ENCODE measurements at places on chromosomes 2 and 18. TPM values are rescaled to one million over a fixed set of nuclear protein-coding genes. Genes with fewer than 3 reads are reported as not detected.

DNA sequence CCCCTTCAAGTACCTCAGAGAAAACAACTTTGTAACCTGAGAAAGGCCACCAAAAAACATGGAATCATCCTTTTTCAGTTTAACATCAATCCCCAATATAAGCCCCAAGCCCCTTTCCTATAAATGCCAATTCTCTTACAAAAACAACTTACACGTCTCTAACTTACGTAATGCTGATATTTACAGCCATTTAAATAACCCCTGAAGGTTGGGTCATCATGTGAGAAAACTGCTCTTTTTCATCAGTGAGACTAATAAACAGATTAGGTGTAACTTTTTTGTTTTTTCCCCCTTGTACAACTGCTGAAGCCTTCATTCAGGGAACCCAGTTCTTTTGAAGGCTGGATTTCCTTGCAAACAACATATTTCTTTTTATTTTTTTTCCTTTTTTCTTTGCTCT lies 3.7 kb downstream of the FASTKD1 start:
- no peak for DNase-seq

DNA sequence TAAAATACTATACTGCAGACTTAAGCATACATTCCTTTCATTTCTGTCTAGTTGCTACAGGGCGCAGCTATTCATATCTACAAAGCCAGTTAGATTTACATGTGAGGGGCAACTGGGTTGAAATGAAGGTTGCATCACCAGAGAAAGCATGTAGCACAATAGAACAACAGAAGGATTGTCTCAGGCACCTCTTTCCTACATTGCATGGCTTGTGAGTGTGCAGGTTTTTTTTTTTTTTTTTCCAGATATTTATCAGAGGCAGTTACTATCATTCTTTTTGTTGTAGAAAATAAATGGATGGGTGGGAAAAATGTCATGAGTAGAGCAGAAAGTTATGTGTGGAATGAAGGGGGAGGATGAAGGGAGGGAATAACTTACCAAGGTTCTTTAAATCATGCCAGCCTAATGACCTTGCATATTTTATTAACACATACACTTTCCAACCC lies 86.8 kb downstream of the ERBB4 start:
- peak; percentile 71 for DNase-seq

GRCh38 chr2:160490733-160491685 lies 2.6 kb downstream of the RBMS1 start:
- DNase-seq = no peak

DNA sequence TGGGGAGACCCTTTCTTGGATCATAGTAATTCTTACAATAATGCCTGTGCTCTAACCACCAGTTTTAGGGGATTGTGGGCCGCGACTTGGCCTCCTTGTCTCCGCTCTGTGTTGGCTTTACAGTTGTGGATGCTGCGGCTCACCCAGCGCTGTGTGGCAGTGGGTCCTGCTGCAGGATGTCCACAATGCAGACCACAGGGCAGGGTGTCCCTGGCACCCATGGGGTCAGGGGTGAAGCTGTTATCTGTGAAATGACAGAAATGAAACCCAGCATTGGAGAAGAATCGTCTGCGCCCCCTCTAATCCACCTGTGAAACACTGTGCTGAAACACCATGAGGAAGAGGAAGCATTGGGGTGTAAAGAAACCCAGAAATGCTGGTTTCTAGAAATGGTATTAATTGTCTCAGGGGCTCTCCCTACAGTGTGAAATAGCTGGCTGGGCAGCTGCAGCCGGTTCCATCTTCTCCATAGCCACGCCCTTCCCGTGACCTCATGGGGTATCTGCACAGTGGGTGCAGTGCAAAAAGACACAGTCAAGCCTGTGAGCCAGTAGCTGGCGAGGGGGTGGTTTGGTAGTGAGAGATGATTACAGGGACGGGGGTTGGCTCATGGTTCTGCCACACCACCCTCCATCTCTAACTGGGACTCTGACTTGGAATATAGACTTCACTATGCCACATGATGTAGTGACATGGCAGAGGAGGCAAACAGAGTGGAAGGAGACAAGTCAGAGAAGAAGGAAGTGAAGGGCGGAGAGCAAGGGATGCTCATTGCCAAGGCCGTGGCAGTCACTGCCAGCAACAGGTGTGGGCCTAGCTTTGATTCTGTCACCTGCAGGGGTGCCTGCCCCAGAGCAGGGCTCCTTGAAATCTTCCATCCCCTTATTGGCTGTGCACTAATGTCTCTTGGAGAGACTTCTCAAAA lies 16.2 kb downstream of the INPP4A start:
- no peak for DNase-seq

The ST8SIA5 gene
- 3.6 TPM for total RNA-seq

Data from umbilical cord (tissue), 2 donors.